ENCODE measurements at places on chromosomes 6 and 20.
A peak's percentile ranks its signal among the peaks of the same experiment; 100 is the strongest.

DNA sequence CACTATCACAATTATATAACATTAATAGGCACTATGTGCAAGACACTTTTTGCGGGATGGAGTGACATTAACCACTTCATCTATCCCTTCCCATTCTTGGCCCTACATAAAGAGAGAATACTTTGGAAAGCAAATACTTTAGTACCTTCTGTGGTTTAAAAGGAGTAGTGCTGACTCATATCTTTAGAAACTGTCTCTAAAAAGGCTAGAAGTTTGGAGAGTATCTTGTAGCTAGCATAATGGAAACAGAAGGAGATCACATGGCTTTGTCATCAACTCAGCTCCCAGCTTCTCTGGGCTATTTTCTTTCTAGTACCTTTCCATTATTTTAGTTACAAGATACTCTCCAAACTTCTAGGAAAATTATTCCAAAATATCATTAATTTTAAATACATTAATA lies 157.5 kb downstream of the ADGRG6 start:
- H3K36me3 ChIP-seq = no peaks in the 10 kb centered on the region
- 0 out of 2 replicates have a peak, but pooled peaks cover 6% of the 10 kb centered on the region for H3K4me1 ChIP-seq
- no peak overlapping the region for H3K27ac ChIP-seq
- no peak overlapping the region for H3K4me3 ChIP-seq
- DNase-seq = no peak

DNA sequence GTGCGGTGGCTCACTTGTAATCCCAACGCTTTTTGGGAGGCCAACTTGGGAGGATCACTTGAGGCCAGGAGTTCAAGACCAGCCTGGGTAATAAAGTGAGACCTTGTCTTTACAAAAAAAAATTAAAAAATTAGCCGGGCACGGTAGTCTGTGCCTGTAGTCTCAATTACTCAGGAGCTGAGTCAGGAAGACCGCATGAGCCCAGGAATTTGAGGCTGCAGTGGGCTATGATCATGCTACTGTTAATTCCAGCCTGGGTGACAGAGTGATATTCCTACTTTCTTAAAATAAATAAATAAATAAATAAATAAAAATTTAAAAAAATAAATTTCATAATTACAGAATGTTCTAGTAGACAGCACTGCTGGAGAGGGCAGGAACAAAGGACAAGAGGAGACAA lies 62.4 kb downstream of the DST start:
- no peaks in the 10 kb centered on the region for H3K27me3 ChIP-seq
- DNase-seq = no peak
- no peaks in the 10 kb centered on the region for H3K4me1 ChIP-seq
- peaks cover 11% of the 10 kb centered on the region for H3K36me3 ChIP-seq
- H3K4me3 ChIP-seq = no peak overlapping the region
- H3K27ac ChIP-seq = no peak overlapping the region

DNA sequence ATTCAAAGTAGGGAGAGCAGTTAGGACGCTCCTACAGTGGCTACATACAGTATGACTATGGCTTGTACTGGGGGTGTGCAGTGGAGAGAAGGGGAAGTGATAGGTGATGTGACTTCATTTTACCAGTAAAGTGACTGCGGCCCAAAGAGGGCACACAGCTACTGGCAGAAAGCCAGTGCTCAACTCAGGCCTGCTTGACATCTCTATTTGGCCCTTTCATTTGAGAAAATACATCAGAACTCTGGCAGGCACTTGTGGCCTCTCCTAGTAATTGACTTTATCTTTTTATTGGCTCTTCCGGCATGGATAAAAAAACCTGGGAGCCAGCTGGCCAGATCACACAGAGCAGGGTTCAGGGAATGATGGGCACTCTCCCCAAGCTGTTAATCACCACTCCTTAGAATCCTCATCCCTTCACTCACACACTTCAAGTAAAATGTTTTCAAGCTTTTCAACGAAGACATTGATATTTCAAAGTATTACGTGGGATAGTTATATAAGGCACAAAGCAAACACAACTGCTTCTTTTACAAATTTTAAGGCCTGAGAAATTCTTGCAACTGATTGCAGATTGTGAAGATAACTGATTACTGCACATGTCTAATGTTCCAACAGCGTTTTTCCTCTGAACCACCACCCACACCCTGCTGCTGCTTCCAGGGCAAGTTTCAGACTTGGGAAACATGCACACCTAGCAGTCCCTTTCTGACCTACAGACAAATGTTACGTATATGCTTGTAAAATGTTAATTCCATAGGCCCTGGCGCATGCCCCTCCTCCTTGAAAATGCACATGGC lies 73.5 kb downstream of the TNFRSF21 start:
- peak overlapping the region; percentile 6 for H3K27ac ChIP-seq
- no peak overlapping the region for H3K4me3 ChIP-seq
- H3K4me1 ChIP-seq = peaks cover 14% of the 10 kb centered on the region
- no peak for DNase-seq
- no peaks in the 10 kb centered on the region for H3K27me3 ChIP-seq

DNA sequence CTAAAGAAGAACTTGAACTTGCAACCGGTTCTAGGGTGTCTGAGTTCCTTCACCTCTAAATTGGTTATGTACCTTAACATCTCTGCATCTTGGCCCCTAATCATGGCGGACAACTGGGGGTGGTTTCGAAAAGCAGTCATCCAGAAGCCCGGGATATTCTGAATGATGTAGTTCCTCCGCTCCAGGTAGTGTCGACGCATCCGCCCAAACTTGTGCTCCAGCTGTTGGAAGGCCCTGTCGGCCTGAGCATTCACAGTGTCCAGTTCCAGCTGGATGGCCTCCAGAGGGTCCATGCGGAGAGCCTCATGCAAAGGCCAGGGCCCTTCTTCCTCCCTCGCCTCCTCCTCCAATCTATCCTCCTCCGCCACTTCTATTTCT lies 887 bp downstream of the TSPYL1 start:
- H3K4me1 ChIP-seq = peaks cover 28% of the 10 kb centered on the region
- H3K4me3 ChIP-seq = peak overlapping the region; percentile 91
- peaks cover 8% of the 10 kb centered on the region for H3K36me3 ChIP-seq
- H3K27ac ChIP-seq = peak overlapping the region; percentile 98
- DNase-seq = no peak

- H3K27me3 ChIP-seq = no peaks in the 10 kb centered on the region
- no peaks in the 10 kb centered on the region for H3K4me1 ChIP-seq
- no peak for DNase-seq
Observed at GRCh38 chr6:3937438-3937837, 88.3 kb downstream of the FAM50B start.

- no peaks in the 10 kb centered on the region for H3K27me3 ChIP-seq
- no peak overlapping the region for H3K27ac ChIP-seq
- no peak overlapping the region for H3K4me3 ChIP-seq
- no peaks in the 10 kb centered on the region for H3K4me1 ChIP-seq
- no peaks in the 10 kb centered on the region for H3K36me3 ChIP-seq
- no peak for DNase-seq
Observed at GRCh38 chr6:140380427-140381218, 1006.2 kb upstream of the CITED2 start.

DNA sequence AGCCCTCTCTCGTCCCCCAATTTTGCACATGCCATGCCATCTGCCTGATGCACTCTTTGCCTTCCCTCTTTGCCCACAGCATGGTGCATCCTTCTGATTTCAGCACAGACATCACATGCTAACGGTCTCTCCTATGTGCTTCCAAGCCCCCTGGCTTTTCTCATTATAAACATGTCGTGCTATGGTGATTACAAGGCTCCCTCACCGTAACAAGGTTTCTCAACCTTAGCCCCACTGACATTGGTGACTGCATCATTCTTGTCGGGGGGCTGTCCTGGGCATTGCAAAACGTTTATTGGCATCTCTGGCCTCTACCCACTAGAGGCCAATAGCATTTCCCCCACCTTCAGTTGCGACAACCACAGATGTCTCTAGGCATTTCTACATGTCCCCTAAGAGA lies 187.2 kb downstream of the TFAP2C start:
- H3K36me3 ChIP-seq = no peaks in the 10 kb centered on the region
- no peak overlapping the region for H3K4me3 ChIP-seq
- no peaks in the 10 kb centered on the region for H3K4me1 ChIP-seq
- no peaks in the 10 kb centered on the region for H3K27me3 ChIP-seq

GRCh38 chr6:20810727-20811108 lies 276.5 kb downstream of the CDKAL1 start:
- H3K36me3 ChIP-seq = no peaks in the 10 kb centered on the region
- H3K4me3 ChIP-seq = no peak overlapping the region
- no peak overlapping the region for H3K27ac ChIP-seq
- DNase-seq = no peak

DNA sequence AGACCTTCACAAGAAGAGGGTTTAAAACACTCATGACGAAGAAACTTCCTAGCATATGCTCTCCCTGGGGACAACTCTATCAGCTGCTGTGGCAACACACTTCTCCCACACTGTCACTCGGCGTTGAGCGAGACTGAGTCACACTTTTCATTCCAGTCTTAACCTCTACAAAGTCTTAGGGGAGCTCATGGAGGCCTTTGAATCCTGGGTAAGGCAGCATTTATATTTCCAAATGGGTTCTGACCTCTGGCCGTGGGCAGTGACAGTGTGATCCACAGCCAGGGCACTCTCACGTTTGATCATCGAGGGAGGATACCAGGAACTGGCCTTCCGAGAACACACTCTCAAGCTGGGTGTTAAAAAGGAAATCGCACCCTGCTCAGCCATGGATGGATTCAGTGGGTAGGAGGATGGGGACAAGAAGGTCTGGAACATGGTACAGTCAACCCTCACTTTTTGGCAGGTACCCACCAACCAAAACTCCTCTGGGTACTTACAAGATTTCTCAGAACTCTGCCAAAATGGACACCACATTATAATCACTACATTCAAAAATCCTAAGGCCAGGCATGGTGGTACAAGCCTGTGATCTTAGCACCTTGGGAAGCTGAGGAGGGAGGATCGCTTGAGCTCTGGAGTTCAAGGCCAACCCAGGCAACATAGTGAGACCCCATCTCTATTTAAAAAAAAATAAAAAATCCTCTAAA lies 19.6 kb downstream of the RRBP1 start:
- no peak overlapping the region for H3K27ac ChIP-seq
- H3K4me3 ChIP-seq = no peak overlapping the region
- no peaks in the 10 kb centered on the region for H3K27me3 ChIP-seq

DNA sequence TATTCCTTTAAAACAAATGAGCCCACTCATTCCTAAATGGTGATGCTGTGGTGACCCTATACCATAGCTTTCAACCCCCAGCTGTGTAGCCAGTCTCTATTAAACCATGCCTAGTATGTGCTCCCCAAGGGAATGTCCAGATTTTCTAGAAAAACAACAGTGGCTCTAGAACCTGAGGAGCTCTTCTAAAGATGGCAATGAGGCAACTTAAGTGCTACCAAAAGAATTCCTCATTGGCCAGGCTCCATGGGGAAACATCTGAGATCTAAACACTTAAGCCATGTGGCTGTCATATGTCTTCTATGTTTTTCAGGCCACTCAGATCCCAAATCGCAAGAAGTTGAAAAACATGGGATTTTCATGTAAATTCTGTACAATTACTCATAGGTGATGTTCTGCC lies 191.0 kb downstream of the TPBG start:
- H3K27ac ChIP-seq = no peak overlapping the region
- no peak for DNase-seq
- no peaks in the 10 kb centered on the region for H3K4me1 ChIP-seq
- no peaks in the 10 kb centered on the region for H3K27me3 ChIP-seq
- H3K36me3 ChIP-seq = no peaks in the 10 kb centered on the region

- H3K4me1 ChIP-seq = no peaks in the 10 kb centered on the region
- no peak overlapping the region for H3K4me3 ChIP-seq
- H3K27me3 ChIP-seq = no peaks in the 10 kb centered on the region
- H3K36me3 ChIP-seq = no peaks in the 10 kb centered on the region
Observed at GRCh38 chr6:46637145-46637544, 15.5 kb downstream of the CYP39A1 start.

DNA sequence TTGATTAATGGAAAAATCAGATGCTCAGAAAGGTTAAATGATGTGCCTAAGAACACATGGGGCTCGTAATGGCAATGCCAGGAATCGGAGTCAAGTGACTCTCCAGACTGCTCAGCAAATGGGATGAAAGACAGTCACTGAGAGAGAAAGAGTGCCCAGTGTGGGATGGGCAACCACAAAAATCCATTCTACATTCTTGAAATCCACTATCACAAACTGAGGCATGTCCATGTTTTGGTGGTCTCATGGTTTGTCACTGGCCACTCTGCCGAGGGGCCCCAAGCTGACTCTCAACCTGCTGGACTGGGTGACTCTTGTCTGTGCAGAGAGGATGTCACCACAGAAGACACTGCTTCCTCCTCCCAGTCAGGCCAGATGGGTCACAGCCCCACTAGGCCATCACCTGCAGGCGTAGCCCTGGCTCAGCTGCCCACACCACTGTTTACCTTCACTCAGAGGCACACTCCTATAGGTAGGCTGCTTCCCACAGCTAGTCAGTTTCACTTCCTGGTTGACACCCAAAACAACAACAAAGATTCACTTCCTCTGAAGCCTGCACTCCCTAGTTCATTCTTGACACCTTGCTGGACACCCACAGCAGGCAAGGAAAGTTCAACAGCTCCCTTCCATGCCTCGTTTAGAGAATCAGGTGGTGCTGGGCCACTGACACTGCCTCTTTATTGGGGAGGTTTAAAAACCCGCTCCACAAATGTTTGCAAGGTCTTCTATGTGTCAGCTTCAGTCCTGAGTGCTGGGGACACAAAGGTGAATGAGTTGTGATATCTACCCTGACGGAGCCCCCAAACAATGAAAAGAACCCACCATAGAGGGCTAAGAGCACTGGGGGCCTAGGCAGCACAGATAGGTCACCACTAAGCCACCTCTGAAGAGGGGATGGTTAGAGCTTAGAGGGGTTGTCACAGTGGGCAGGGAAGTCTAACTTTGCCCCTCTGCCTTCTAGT lies 21.7 kb downstream of the MAP1LC3A start:
- no peaks in the 10 kb centered on the region for H3K27me3 ChIP-seq
- H3K36me3 ChIP-seq = no peaks in the 10 kb centered on the region
- no peak for DNase-seq
- no peak overlapping the region for H3K4me3 ChIP-seq

DNA sequence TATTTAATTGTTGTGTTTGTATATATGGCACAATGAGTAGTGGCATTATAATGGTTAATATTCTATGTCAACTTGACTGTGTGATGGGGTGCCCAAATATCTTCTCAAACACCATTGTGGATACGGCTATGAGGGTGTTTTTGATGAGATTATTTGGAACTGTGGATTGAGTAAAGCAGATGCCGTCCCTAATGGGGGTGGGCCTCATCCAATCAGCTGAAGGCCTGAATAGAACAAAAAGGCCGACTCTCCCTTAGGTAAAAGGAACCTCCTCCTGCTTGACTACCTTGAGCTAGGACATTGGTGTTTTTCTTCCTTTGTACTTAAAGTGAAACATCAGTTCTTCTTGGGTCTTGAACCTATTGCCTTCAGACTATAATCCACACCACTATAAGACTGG lies 207.8 kb downstream of the WDR27 start:
- H3K4me1 ChIP-seq = no peaks in the 10 kb centered on the region
- no peak overlapping the region for H3K27ac ChIP-seq
- no peaks in the 10 kb centered on the region for H3K36me3 ChIP-seq
- H3K4me3 ChIP-seq = no peak overlapping the region

- no peaks in the 10 kb centered on the region for H3K4me1 ChIP-seq
- no peaks in the 10 kb centered on the region for H3K27me3 ChIP-seq
- no peak for DNase-seq
- H3K36me3 ChIP-seq = no peaks in the 10 kb centered on the region
Observed at GRCh38 chr20:8394308-8394945, 262.4 kb downstream of the PLCB1 start.

Measured in Panc1 (cell line).